Lower lobe of right lung (tissue), 2 donors: ENCODE measurements at places on chromosomes 3 and 15. TPM values are rescaled to one million over a fixed set of nuclear protein-coding genes. Genes with fewer than 3 reads are reported as not detected.

- no peak for DNase-seq
Observed at GRCh38 chr3:106811376-106811775, 565.9 kb upstream of the CCDC54 start.

GRCh38 chr3:183619624-183620251 is 15.7 kb upstream of the KLHL24 start:
- no peak for DNase-seq

Gene IGSF11
- 1.1 TPM for total RNA-seq

- no peak for DNase-seq
Observed at GRCh38 chr3:17515445-17516234, 226.8 kb downstream of the TBC1D5 start.

- DNase-seq: no peak
Observed at GRCh38 chr3:40989141-40990061, 209.9 kb upstream of the CTNNB1 start.
